ENCODE measurements at places on chromosomes 5 and 9. TPM values are rescaled to one million over a fixed set of nuclear protein-coding genes. Genes with fewer than 3 reads are reported as not detected.

The PCDHA3 gene
- polyA plus RNA-seq, result 0.07 TPM

The NUDT12 gene
- polyA plus RNA-seq, result 1.3 TPM

The WNK2 gene
- not detected for polyA plus RNA-seq

The CARD6 gene
- 11.3 TPM for polyA plus RNA-seq

The ANKRD34B gene
- polyA plus RNA-seq, result not detected

The KIF4B gene
- polyA plus RNA-seq, result not detected

The ISL1 gene
- 0.28 TPM for polyA plus RNA-seq

The PTGDS gene
- not detected for polyA plus RNA-seq

The ACSL6 gene
- polyA plus RNA-seq, result not detected

The CD180 gene
- polyA plus RNA-seq, result not detected

The PRSS3 gene
- 3.7 TPM for polyA plus RNA-seq

The ZFP62 gene
- polyA plus RNA-seq, result 3.3 TPM

The PCDHB1 gene
- polyA plus RNA-seq, result not detected

The TAS2R1 gene
- not detected for polyA plus RNA-seq

The GABRA1 gene
- not detected for polyA plus RNA-seq

The SNX24 gene
- 2.9 TPM for polyA plus RNA-seq

The PCDHA6 gene
- polyA plus RNA-seq, result 0.04 TPM

The PCAT7 gene
- not detected for polyA plus RNA-seq

The GOLGA1 gene
- 13.1 TPM for polyA plus RNA-seq

The MYO10 gene
- 36.0 TPM for polyA plus RNA-seq

The CD74 gene
- 0.56 TPM for polyA plus RNA-seq

The PTPN3 gene
- 0.03 TPM for polyA plus RNA-seq

The PANK3 gene
- polyA plus RNA-seq, result 6.0 TPM

The PTGES gene
- polyA plus RNA-seq, result not detected

The ACOT12 gene
- polyA plus RNA-seq, result not detected

The MARCOL gene
- polyA plus RNA-seq, result not detected

The FGD3 gene
- polyA plus RNA-seq, result not detected

The RHOBTB3 gene
- 42.2 TPM for polyA plus RNA-seq

The FREM1 gene
- polyA plus RNA-seq, result 0.21 TPM

The SH2D3C gene
- 218 TPM for polyA plus RNA-seq

The CDHR2 gene
- polyA plus RNA-seq, result not detected

The ATG10 gene
- polyA plus RNA-seq, result 1.4 TPM

The SMIM33 gene
- not detected for polyA plus RNA-seq

The PAM gene
- polyA plus RNA-seq, result 133 TPM

The EPB41L4B gene
- polyA plus RNA-seq, result 0.11 TPM

The PROB1 gene
- polyA plus RNA-seq, result 0.47 TPM

The NTNG2 gene
- polyA plus RNA-seq, result 0.11 TPM

The SLC6A3 gene
- polyA plus RNA-seq, result not detected

The CA9 gene
- polyA plus RNA-seq, result 0.21 TPM

The PPP3R2 gene
- polyA plus RNA-seq, result not detected

The LMNB1 gene
- 45.2 TPM for polyA plus RNA-seq

The OMD gene
- not detected for polyA plus RNA-seq

The OBP2B gene
- polyA plus RNA-seq, result not detected

The EMB gene
- not detected for polyA plus RNA-seq

The CDH18 gene
- polyA plus RNA-seq, result 0.05 TPM

The PCDHGA11 gene
- 8.0 TPM for polyA plus RNA-seq

The PCDHB10 gene
- 0.68 TPM for polyA plus RNA-seq

The MYMK gene
- not detected for polyA plus RNA-seq

The IL9 gene
- not detected for polyA plus RNA-seq

The PCDHA1 gene
- 0.03 TPM for polyA plus RNA-seq

The PCDHGC3 gene
- polyA plus RNA-seq, result 9.2 TPM

The PCDHA4 gene
- 0.26 TPM for polyA plus RNA-seq
